Stimulated activated CD8-positive, alpha-beta memory T cell treated with anti-CD3 and anti-CD28 coated beads, Interleukin-15, amount 100 ng/mL, for 24 hours (primary cell): ENCODE measurements at places on chromosomes 4 and X.

DNA sequence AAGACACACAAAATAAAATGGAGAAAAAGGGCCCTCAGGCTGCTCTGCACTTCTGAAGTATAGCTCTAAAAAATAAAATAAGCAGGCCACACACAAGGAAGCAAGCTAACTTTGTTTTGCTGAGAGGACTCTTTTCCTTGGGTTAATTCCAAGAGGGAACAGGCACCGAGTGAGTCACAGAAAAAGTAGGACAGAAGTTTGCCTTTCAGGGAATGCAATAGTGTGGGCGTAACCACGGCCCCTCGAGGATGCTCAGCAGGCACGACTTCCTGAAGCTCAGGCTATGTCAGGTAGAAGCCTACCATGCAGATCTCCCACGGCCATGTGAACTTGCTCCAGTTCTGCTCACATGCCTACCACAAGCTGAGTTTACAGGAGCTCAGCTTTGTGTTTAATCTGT, 22.1 kb downstream of the PPP1R2C start:
- DNase-seq, result no peak

GRCh38 chr4:181939199-181939945, 303.8 kb upstream of the TENM3 start:
- DNase-seq, result no peak

- DNase-seq, result no peak
Observed at GRCh38 chr4:70371987-70372386, 10.9 kb upstream of the SMR3B start.

DNA sequence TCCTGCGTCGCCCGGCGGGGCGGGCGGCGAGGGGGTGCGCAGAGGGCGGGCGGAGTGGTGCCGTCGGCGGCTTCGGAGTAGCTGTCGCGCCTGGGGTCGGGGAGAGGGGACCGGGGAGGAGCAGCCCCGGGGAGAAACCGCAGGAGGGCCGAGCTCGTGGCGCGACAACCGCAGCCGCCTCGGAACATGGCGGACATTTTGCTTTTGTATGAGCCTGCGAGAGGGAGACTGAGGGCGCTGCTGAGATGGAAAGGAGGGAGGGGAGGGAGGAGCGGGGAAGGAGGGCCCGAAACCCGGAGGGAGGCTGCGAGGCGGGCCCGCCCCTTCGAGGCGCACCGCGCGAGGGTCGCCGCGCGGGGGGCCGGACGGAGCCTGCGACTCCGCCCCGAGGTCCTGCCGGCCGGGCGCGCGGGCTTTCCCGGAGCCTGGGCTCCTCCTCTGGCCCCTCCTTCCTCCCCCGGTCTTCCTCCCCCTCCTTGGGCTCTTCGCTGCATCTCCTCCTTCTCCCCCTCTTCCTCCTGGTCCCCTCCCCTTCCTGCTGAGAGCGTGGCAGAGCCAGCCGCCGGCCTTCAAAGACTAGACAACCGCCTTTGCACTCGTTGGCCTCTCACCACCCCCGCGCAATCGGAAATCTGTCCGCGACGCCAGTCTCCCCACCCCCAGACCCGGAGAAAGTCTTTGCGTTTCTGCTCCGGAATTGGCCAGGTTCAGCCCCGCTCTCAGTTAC, 1.1 kb downstream of the INTS6L start:
- peak; percentile 27 for DNase-seq

DNA sequence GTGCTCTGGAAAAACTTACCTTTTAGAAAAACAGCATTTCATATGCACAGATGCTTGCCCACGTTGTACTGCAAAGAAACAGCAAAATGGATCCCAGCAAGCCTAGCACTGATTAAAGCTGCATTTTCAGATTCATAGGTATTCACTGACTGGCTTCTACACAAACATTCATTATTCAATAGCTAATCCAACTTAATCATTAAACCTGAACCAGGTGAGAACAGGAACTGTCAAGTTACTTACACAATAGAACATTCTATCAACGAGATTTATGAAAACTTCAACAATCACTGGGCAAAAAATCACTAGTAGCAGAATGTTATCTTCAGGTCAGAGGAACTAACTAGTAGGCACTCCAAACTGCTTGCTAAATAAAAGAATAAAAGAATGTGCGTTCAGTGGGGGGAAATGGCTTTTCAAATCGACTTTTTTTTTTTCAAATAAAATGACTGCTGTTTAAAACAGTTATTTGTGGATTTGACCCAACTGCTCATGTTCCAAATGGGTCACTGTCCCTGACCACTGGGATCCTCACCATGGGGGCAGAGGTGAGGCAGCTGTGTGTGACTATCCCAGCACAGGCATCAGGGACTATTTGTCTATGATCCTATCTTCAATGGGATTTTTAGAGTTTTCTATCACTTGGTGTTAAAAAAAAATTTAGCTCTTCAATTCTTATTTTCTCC, 42.3 kb downstream of the STX18 start:
- no peak for DNase-seq

DNA sequence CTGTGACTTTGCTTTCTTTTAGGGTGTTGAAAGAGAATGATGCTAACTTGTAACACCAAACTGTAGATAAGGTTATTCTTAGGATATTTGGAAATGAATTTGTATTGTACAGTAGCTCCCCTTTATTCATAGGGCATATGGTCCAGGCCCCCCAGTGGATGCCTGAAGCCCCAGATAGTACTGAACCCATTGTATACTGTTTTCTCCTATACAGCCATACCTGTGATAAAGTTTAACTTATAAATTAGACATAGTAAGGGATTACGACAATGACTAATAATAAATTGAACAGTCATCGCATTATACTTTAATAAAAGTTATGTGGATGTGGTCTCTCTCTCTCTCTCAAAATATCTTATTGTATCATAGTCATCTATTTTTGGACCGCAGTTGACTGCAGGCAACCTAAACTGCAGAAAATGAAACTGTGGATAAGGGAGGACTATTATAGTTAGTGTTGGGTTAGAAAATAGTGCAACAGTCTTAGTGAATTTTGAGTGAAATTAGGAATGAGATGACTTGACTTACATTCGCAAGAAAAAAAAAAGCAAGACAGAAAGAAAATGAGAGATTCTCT, 105.1 kb downstream of the CLDN22 start:
- no peak for DNase-seq

GRCh38 chr4:160316036-160316435, 1213.2 kb downstream of the RAPGEF2 start:
- DNase-seq, result no peak

DNA sequence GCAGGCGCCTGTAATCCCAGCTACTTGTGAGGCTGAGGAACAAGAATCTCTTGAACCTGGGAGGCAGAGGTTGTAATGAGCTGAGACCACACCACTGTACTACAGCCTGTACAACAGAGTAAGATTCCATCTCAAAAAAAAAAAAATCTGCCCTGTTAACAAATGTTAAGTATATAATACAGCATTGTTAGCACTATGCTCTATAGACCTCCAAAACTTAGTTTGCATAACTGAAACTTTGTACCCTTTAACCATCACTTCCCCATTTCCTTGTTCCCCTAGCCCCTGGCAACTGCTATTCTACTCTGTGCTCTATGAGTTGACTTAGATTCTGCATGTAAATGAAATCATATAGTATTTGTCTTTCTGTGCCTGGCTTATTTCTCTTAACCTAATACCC, 76.7 kb downstream of the TAB3 start:
- DNase-seq, result no peak

DNA sequence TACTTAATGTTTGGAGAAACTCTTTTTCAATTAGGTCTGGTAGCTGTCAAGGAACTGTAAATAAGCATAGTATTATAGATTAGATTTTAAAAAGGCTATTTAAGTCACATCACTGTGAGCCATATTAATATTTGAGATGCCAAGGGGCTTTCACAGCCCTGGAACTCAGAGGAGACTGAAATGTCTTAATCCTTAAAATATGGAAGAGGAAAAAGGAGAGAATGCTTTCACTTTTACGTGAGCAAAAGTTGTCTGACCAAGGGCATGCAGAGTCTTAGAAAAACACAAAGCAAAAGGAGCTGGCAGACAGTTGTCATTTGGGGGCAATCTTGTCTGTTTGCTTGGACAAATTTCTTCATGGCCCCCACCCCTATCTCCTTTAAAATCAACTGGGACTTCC, 253.2 kb upstream of the IGFBP7 start:
- DNase-seq, result no peak

- DNase-seq, result no peak
Observed at GRCh38 chrX:78661836-78662235, 2.7 kb upstream of the RTL3 start.

GRCh38 chr4:54882616-54883015, 224.9 kb downstream of the KIT start:
- no peak for DNase-seq

DNA sequence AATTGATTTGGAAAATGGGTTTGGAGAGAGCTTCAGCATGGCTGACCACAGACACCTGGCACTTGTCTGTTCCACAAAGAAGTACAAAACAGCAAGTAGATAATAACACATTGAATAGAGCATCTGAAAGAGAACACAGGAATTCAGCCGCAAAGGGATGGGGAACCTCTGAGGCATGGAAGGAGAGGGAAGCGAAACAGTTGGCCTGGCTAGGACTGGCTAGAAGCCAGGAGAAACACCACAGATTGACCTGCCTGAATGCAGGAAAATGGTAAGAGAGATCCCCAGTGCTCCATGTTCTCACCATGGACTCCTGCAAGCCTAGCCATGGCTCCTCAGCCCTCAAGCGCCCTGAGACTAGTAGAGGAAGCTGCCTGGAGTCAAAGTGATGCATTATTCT, 169.7 kb upstream of the SH3RF1 start:
- DNase-seq, result no peak

DNA sequence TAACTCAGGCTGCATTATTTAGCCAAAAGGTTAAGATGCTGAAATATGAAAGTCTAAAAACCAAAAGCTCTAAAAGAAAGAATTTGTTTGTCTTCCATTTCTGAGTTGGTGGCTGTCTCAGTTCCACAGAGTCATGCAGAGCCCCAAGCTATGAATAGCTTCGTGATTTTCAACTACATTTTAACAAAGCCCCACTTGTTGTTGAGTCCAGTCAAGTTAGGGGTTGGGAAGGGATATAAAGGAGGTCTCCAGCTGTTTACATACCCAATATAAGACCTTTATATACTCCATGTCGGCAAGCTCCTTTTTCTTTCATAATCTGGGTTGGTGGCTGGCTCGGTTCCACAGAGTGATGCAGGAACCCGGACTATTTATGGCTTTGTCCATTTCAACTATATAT, 924.6 kb upstream of the PRKX start:
- DNase-seq, result no peak

DNA sequence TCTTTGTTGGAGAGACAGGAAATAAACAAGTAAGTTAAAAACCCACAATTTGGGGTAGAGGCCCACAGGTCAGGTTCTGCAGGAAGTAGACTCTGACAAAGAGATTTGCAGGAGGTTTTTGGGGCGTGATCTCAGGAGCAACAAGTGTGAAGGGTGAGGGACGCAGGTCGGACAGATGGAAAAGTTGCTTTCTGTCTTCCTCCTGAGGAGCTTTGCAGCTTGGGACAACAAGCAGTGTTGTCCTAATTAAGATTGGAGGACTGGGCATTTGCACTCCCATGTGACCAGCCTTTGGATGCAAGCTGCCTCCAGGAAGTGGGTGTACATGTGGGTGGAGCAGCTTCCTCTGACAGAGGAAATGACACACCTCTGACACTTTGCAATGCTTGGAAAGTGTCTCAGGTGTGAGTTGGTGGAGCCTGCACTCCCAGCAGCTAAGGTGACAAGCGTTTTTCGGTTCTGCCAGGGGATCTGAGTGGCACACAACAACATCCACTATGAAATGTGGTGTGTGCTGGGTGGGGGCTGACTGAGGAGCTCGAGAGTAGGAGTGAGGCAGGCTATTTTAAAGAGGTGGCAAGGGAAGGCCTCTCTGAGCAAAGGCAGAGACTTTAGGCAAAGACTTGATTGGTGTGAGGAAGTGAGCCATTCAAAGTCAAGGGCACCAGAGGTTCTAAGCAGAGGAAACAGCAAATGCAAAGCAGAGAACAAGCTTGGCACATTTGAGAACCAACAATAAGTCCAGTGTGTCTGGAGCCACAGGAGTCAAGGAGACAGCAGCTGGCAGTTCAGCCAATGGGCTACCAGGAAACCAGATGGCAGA, 339.8 kb upstream of the GATB start:
- DNase-seq, result no peak

- no peak for DNase-seq
Observed at GRCh38 chr4:65880594-65880993, 210.3 kb upstream of the EPHA5 start.

GRCh38 chr4:13860126-13860525, 232.6 kb upstream of the BOD1L1 start:
- DNase-seq, result no peak

- DNase-seq, result no peak
Observed at GRCh38 chr4:53804719-53805118, 213.4 kb upstream of the LNX1 start.

- DNase-seq, result no peak
Observed at GRCh38 chr4:96326846-96327245, 487.0 kb downstream of the PDHA2 start.

GRCh38 chrX:45524296-45524695, 323.6 kb upstream of the DIPK2B start:
- DNase-seq, result no peak

DNA sequence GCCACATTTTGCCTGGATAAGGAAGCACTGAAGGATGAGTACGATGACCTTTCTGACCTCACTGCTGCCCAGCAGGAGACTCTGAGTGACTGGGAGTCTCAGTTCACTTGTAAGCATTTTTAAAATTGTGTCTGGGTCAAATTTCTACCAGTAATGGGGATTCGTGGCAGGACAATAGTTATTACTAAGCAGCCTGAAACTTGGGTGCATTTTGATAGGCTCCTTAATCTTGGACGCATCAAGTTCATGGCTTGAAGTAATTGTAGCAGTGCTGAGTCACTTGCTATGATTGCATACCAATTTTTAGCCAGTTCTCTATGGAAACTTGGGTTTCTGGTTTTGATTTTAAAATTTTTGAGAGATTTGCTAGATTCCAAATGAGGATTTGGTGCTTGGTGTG, 4.3 kb downstream of the PGRMC1 start:
- no peak for DNase-seq

DNA sequence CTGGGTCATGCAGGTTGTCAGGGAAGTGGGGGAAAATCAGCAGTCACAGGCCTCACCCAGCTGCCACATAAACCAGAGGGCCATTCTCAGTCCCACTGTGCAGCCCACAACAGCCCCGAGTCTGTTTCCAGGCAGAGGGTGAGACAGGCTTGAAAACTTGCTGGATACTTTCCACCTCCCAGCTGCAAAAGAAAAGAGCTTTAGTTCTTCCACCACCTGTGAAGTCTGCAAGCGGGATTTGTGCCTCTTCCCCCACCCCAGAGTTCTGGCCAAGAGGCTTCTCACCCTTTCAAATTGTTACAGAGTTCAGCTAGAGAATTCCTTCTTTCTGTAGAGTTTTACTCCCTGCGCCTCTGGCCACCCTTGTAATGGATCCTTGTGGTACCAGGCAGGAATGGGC, 115.5 kb upstream of the ZDHHC15 start:
- no peak for DNase-seq

DNA sequence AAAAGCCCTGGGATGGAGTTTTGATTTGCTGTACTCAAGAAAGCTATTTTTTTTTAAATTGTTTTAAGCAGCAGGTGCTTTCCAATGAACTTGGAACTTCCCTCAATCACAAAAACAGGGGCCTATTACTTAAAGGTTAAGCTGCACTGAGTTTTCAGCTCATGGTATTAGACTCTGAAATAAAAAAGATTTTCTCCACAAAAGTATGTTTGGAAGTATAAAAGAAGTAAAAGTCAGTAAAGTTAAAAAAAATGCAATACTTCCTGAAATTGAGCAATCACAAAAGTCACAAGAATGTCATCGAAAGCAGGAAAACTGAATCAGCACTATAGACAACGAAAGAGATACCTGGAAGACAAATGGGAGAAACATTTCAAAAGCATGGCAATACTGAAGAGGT, 38.9 kb upstream of the PLAC8 start:
- no peak for DNase-seq
